ENCODE measurements at places on chromosomes 2 and 18. TPM values are rescaled to one million over a fixed set of nuclear protein-coding genes. Genes with fewer than 3 reads are reported as not detected.

TBR1 gene
- total RNA-seq, result not detected

TTC39C gene
- total RNA-seq, result 8.8 TPM

CRYGC gene
- total RNA-seq, result not detected

OLA1 gene
- total RNA-seq, result 108 TPM

KCNG3 gene
- not detected for total RNA-seq

DIPK1C gene
- not detected for total RNA-seq

SCG2 gene
- total RNA-seq, result 2.3 TPM

IL1R1 gene
- total RNA-seq, result 301 TPM
